A549 treated with Hydrocortisone at 1 μM for 4 hours (cell line): ENCODE measurements at places on chromosomes 13 and 19. TPM values are rescaled to one million over a fixed set of nuclear protein-coding genes. Genes with fewer than 3 reads are reported as not detected.

The CD37 gene
- not detected in 5 replicates for total RNA-seq

The HSPB6 gene
- total RNA-seq, result 0.14 to 0.35 TPM (median 0.29 TPM) in 5 replicates

The SMIM24 gene
- 0.80 to 1.4 TPM (median 0.90 TPM) in 5 replicates for total RNA-seq

The SYCN gene
- not detected in 5 replicates for total RNA-seq

The SBSN gene
- total RNA-seq, result 2.2 to 4.6 TPM (median 3.5 TPM) in 5 replicates

The CGB3 gene
- total RNA-seq, result 0.18 TPM in 1 of 5 replicates, not detected in the others

The CYP2A13 gene
- not detected in 5 replicates for total RNA-seq

The ZNF708 gene
- 0.76 to 1.6 TPM (median 1.1 TPM) in 5 replicates for total RNA-seq

The ZFP14 gene
- total RNA-seq, result 1.1 to 2.4 TPM (median 2.2 TPM) in 5 replicates

The TEX29 gene
- 0.17 to 0.32 TPM (median 0.18 TPM) in 3 of 5 replicates, not detected in the others for total RNA-seq

The ZNF44 gene
- total RNA-seq, result 0.54 to 1.4 TPM (median 0.89 TPM) in 5 replicates

The ZNF586 gene
- total RNA-seq, result 5.8 to 8.1 TPM (median 6.8 TPM) in 5 replicates

The FCGBP gene
- total RNA-seq, result 0.63 to 0.97 TPM (median 0.70 TPM) in 5 replicates

The TMPRSS9 gene
- 0.03 to 0.10 TPM (median 0.07 TPM) in 4 of 5 replicates, not detected in the other for total RNA-seq

The DLL3 gene
- total RNA-seq, result 5.9 to 11.4 TPM (median 10.6 TPM) in 5 replicates

The KHSRP gene
- 179 to 222 TPM (median 196 TPM) in 5 replicates for total RNA-seq

The VSTM2B gene
- total RNA-seq, result not detected in 5 replicates

The COX7A1 gene
- not detected in 5 replicates for total RNA-seq

The KLF16 gene
- 19.6 to 31.8 TPM (median 26.9 TPM) in 5 replicates for total RNA-seq

The TDRD12 gene
- 0.09 to 0.40 TPM (median 0.16 TPM) in 5 replicates for total RNA-seq

The TYK2 gene
- total RNA-seq, result 31.1 to 43.7 TPM (median 40.2 TPM) in 5 replicates

The GRK1 gene
- 0.03 TPM in 1 of 5 replicates, not detected in the others for total RNA-seq

The NEK3 gene
- total RNA-seq, result 6.4 to 15.3 TPM (median 7.5 TPM) in 5 replicates

The OR7D2 gene
- not detected in 5 replicates for total RNA-seq

The UBAC2 gene
- total RNA-seq, result 62.2 to 68.6 TPM (median 65.6 TPM) in 5 replicates

The DZIP1 gene
- 9.2 to 12.3 TPM (median 11.7 TPM) in 5 replicates for total RNA-seq

The DAND5 gene
- 0.07 TPM in 1 of 5 replicates, not detected in the others for total RNA-seq

The ZNF30 gene
- 4.7 to 6.8 TPM (median 4.9 TPM) in 5 replicates for total RNA-seq

The SIGLEC7 gene
- total RNA-seq, result not detected in 5 replicates

The SHD gene
- total RNA-seq, result 0.07 TPM in 1 of 5 replicates, not detected in the others

The WDR62 gene
- 23.1 to 26.0 TPM (median 25.2 TPM) in 5 replicates for total RNA-seq

The IFNL4 gene
- total RNA-seq, result not detected in 5 replicates

The KLK8 gene
- total RNA-seq, result not detected in 5 replicates

The PEAK3 gene
- total RNA-seq, result 0.09 to 0.18 TPM (median 0.14 TPM) in 5 replicates

The PBX4 gene
- 1.8 to 2.6 TPM (median 2.0 TPM) in 5 replicates for total RNA-seq
